ENCODE measurements at places on chromosomes 7 and 10.
A peak's percentile ranks its signal among the peaks of the same experiment; 100 is the strongest.

- DNase-seq = no peak
Observed at GRCh38 chr10:98261436-98262277, 6.3 kb downstream of the LOXL4 start.

DNA sequence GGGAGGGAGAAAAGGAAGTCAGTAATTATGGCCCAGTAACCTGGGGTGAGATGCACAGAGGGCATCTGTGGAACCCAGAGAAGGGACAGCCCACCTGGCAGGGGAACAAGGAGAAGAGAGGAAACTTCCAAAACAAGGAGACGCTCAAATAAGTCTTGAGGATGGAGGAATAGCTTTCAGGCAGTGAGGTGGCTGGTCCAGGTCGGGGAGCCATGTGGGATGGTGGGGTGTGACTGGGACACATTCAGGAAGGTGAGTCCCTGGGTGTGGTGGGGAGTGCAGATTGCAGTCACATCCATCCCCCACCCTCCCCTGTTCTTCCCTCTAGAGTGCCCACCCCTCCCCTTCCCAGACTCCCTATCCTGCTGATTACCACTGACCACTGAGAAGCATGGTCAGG is 175.4 kb downstream of the GRID1 start:
- DNase-seq = no peak

DNA sequence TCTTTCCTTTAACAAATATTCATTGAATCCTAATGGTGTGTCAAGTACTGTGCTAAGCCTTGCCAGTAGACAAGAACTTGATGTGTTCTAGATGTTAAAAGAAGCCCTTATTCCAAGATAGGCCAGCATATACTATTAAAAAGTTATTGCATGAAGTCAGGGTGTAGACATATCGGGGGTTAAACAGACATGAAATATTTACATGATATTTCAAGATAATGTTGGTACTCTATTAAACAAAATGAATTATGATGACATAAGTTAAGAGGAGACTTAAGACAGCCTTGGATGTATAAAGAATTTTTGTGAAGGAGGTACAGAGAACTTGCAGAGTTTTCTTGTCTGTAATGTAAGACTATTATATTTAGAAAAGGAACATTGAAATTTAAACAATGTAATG is 44.8 kb downstream of the HDAC9 start:
- no peak for DNase-seq

DNA sequence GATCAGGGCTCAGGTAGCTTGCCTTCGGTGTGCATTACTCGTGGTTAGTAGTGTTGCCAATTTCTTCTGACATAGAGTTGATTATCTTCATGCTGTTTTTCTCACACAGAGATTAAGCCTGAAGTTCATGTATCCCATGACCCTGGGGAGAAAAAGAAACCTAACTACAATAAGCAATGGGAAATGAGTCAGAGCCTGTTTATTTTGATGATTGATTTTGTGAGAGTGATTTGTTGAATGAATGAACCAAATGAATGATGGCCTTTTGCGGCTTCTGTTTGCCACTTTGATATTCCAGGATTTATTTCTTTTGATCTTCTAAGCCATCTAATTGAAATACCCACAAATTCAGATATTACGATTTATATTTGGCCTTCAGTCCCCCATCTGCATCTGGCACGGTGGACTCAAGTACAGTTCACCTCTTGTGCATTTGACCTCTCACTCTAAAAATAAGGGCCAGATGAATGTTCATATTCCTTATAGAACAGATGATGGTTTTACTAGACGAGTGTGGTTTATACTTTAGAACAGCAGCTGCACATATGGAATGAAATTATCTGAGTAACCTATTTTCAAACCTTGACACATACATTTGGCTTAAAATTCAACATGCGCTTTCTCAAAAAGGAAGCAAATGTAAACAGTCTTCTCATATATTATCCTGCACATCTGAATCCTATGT is 110.7 kb downstream of the PLCE1 start:
- no peak for DNase-seq

DNA sequence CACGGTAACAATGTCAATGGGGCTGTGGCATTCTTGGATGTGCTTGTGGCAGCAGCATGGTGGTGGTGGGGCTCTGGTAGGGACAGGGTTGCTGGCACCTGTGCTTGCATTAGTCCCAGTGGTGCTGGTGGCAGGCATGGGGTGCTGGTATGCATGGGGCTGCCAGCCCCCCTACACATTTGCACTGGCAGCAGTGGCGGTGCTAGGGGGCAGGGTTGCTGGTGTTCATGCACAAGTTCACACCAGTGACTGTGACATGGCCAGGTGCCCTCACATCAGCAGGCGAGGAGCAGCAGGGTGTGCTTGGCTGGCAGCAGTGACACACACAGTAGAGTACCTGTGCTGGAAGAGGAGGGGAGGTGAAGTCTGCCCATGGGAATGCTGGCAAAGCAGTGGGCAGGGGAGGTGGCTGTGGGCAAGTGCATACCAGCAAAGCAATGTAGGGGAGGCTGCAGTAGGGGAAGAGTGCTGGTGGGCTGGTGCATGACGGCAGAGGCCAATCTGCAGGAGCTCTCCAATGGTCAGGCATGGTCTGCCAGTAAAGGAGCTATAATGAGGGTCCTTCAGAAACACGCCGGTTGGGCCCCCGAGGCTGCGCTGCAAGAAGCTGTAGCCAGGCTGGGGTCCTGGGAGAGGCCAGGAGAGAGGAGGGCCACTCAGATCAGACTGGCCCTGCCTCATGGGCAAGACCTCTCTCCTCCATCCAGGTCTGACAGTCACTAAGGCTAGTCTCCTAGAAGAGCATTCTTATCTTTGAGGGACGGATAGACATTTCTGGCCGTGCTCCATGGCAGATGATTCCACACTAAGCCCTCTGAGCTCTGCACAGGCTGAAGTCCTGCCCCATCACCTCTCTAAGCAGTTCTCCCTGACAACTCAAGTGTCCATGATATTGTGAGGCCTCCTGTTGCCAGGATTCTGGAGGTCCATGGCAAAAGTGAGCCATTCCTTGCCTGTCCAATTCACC is 406.4 kb downstream of the SEMA3D start:
- no peak for DNase-seq

GRCh38 chr7:38673795-38674194 is 42.6 kb upstream of the AMPH start:
- peak; percentile 72 for DNase-seq

GRCh38 chr7:15057272-15057671 is 154.7 kb upstream of the DGKB start:
- DNase-seq = no peak

DNA sequence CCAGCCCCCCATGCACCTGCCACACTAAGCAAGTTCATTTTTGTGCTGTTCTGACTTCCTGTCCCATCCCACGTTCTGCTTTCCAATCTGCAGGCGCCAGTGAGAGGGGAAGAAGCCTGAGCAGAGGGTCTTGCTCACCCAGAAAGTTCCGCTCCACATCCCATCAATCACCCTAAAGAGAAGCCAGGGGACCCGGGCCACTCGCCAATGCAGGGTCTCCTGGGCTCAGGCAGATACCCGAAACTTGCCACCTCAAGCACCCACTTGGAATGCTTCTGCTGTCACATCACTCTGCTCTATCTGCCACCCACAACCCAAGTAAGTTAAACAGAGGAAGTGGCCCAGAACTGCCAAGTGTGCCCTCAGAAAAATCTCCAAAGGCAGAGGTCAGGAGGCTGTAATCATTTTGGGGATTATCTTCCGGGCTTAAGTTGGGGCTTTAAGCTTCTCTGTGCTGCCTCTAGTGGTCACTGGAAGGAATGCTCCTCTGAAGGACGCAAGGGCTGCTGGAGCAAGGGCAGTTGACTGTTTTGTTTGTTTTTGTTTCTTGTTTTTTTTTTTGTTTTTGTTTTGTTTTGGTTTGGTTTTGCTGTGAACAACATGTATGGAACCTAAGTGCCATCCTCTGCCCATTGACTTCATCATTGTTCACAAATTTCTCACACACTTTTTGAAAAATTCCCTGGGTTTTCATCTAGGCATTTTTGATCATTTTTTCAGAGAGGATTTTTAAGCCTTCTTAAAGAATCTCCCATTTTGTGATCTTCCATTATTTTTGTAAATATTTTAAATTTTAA is 25.5 kb downstream of the PRR15 start:
- DNase-seq = no peak

DNA sequence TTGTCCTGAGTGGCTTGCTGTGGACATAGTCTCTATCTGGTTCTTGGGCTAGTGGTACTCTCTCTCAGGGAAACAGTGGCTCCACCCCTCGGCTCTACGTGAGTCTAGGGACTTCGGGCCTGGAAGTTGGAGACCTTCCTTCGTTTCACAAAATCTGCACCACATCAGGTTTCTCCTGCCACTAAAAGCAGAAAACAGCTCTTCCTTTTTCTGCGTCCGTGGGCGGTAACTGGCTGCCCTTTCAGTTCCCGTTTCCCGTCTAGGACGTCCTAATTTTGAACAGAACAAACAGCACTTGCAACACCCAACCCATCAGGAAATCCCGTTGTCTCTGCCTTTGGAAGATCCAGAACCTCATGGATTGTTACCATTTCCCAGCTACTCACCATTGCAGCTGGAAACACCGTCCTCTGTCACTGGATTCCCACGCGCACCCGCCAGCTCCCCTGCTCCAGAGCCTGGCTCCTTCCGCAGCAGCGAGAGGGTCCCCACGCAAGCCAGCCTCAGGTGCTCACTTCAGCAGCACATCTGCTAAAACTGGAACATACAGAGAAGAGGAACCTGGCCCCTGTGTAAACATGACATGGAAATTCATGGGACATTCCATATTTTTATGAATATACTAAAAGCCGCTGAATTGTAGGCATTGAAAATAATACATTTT is 311.4 kb upstream of the AKR1E2 start:
- no peak for DNase-seq

- DNase-seq = no peak
Observed at GRCh38 chr7:41067576-41067975, 635.3 kb downstream of the INHBA start.

DNA sequence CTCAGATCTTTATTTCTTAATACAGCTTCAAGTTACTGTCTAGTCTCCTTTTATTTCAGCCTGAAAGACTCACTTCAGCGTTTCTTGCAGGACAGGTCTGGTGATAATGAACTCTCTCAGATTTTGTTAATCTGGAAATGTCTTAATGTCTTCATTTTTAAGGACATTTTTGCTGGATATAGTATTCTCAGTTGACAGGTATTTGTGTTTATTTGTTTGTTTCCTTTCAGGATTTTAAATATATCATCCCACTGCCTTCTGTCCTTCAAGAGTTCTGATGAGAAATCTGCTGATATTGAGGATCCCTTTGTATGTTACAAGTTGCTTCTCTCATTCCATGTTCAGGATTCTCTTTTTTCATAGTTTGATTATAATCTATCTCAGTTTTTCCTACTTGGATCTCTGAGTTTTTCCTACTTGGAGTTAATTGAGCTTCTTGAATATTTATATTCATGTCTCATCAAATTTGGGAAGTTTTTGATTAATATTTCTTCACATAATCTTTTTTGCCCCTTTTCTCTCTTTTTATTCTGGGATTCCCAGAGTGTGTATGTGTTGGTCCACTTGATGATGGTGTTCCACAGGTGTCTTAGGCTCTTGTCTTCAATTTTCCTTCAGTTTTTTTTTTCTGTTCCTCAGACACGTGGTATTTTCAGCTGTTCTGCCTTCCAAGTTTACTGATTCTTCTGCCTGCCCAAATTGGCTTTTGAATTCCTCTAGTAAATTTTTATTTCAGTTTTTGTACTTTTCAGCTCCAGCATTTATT is 49.9 kb downstream of the PTEN start:
- DNase-seq = no peak

DNA sequence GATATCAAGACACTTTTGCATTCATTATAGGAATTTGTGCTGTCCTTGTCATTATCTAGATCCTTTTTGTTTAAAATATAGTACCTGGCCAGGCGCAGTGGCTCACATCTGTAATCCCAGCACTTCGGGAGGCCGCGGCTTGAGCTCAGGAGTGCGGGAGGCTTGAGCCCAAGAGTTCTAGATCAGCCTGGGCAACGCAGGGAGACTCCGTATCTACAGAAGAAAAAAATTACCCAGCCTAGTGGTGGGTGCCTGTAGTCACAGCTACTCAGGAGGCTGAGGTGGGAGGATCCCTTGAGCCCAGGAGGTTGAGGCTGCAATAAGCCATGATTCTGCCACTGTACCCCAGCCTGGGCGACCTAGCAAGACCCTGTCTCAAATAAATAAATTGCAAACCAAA is 621 bp upstream of the MORN4 start:
- no peak for DNase-seq

- DNase-seq = no peak
Observed at GRCh38 chr10:22646388-22646853, 68.0 kb downstream of the PIP4K2A start.

- DNase-seq = no peak
Observed at GRCh38 chr7:102050864-102051460, 233.5 kb downstream of the CUX1 start.

GRCh38 chr7:44212018-44212417 is 11.2 kb downstream of the YKT6 start:
- no peak for DNase-seq

DNA sequence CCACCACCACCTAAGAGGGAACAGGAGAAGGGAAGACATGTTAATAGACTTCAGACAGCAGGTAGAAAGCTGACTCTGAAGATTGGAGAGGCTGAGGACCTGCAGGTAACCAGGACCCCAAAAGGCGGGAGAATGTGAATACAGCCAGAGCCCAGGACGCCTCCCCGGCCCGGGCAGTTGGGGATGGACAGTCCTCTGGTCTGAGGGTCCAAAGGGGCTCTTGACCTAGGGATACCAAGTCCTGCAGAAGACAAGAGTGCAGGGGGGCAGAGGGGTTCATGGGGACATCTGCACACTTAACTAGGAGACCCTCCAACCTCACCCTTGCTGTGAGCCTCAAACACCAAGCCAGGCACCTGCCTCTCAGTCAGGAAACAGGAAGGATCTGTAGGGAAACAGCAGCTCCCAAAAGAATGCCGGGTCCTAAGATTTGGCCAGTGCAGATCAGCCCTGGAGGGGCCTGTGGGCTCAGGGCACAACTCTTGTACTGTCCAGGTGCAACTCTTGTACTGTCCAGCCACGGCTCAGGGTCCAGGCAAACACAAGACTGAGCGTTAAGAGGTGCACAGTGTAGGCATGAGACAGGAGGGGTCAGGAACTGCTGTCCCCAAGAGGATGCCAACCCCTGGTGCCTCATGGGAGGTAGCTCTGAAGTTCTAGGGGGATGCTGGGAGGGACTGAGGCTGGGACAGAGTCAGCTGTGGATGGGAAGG is 2.3 kb upstream of the STK32C start:
- DNase-seq = no peak

- DNase-seq = no peak
Observed at GRCh38 chr7:4727914-4728705, 46.0 kb downstream of the FOXK1 start.

- DNase-seq = no peak
Observed at GRCh38 chr7:148637094-148637493, 46.5 kb downstream of the C7orf33 start.

DNA sequence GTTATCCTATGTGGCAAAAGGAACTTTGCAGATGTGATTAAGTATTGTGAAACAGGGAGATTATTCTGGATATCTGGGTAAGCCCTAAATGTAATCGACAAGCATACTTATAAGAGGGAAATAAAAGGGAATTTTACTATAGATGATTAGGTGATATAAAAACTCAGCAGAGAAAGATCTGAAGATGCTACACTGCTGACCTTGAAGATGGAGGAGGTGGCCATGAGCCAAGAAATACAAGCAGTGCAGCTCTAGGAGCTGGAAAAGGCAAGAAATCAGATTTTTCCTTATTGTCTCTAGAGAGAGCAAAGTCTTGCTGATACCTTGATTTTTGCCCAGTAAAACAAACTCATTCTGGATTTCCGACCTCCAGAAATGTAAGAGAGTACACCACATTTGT is 67.7 kb downstream of the BRAF start:
- no peak for DNase-seq

GRCh38 chr10:80100116-80100515 is 21.7 kb downstream of the TMEM254 start:
- DNase-seq = no peak

Measured in fibroblast of the conjunctiva (primary cell).